Stimulated activated CD8-positive, alpha-beta memory T cell treated with anti-CD3 and anti-CD28 coated beads, Interleukin-7, amount 100 ng/mL, for 1 hour (primary cell): ENCODE measurements at places on chromosomes 7 and 10.

- DNase-seq = no peak
Observed at GRCh38 chr10:69802424-69803161, 887 bp downstream of the COL13A1 start.

GRCh38 chr10:42598249-42598873 is 40.0 kb downstream of the ZNF33B start:
- no peak for DNase-seq

GRCh38 chr10:132245056-132245455 is 58.3 kb downstream of the DPYSL4 start:
- DNase-seq = no peak

DNA sequence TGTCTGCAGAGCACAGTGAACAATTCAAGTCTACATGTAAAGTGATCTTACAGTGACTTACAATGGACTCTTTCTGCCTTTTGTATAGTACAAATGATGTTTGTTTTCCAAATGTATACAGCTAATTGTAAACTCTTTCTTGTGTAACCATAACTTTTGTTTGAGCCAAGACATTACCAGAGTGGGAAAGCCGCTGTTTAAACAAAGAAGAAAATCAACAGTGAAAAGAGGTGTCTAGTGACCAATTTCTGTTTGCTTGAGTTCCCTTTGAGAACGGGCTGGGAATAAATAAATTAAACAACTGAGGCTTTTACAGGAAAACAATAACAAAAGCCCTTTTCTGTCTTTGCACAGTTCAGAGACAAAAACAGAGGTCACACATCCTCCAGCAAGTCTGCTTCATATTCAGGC is 1163.4 kb downstream of the CNTNAP2 start:
- no peak for DNase-seq

DNA sequence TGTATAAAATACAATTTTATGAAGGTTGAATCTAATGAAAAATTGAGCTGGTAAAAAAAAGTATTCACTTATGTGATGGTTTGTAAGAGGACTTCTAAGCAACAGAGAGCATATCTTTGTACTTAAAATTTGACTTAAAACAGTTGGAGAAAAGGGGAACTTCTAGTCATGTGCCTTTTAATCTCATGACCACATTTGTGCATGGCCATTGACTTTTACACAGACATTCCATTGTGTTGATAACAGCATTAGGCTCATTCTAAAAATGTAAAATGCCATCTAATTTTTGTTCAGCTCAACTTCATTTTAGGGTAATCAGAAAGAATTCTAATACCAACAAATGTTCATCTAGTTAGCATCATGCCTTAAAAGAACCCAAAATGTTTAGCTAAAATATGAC is 119.9 kb downstream of the HPSE2 start:
- DNase-seq = no peak

- DNase-seq = peak; percentile 10
Observed at GRCh38 chr10:110746254-110746826, 102.2 kb downstream of the RBM20 start.

DNA sequence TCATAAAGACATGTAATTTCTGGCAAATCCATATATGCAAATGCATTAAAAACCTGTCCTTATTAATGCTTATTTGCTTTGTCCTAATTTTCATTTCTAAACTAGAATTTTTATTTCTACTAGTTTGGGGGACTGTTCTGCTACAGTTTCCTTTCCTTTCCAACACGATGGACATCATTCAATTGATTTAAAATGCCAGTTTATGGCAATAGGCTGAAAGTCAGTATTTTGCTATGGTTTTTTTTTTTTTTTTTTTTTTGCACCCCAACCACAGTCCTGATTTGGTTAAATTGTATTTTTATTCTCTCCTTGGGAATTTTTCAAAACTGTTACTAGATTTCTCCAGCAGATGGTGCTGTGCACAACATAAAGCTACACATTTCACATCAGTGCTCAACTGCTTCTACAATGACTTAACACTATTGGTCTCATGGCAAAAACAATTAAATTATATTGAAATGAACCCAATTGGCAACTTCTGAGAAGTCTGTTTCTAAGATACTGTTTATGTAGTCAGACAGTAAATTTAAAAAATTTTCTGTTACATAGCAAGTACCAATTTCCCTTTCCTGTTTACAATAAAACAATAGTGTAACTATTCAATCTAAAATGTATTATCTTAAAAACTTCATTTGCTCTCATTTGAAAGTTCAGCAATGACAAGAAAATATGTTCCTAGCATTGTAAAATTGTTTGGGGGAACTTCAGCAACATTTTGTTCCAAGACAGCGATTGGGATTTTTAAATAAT is 193.8 kb upstream of the CCDC6 start:
- no peak for DNase-seq

GRCh38 chr10:126502441-126502840 is 114.2 kb upstream of the ADAM12 start:
- no peak for DNase-seq

- DNase-seq = no peak
Observed at GRCh38 chr7:94094298-94094697, 90.1 kb upstream of the BET1 start.

- DNase-seq = no peak
Observed at GRCh38 chr10:106949680-106950478, 214.6 kb downstream of the SORCS1 start.
